ENCODE measurements at places on chromosomes 16 and 17.
A peak's percentile ranks its signal among the peaks of the same experiment; 100 is the strongest.

DNA sequence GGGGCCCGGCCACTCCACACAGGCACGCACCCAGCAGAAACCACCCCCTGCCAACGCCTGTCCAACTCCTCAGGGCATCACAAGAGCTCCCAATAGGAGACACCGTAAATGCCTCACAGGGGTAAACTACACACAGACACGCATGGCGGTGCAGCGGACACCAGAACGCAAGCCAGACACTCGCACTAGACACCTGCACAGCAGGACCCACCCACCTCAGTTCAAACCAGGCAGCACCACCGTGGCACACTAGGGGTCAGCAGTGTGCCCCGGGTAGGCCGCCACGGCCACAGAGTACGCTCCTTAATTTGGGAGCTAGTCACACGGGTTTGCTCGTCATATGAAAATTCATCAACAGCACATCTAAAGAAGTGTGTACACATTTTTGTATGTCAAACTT, 3.4 kb downstream of the SLC38A10 start:
- peak; percentile 67 for DNase-seq

DNA sequence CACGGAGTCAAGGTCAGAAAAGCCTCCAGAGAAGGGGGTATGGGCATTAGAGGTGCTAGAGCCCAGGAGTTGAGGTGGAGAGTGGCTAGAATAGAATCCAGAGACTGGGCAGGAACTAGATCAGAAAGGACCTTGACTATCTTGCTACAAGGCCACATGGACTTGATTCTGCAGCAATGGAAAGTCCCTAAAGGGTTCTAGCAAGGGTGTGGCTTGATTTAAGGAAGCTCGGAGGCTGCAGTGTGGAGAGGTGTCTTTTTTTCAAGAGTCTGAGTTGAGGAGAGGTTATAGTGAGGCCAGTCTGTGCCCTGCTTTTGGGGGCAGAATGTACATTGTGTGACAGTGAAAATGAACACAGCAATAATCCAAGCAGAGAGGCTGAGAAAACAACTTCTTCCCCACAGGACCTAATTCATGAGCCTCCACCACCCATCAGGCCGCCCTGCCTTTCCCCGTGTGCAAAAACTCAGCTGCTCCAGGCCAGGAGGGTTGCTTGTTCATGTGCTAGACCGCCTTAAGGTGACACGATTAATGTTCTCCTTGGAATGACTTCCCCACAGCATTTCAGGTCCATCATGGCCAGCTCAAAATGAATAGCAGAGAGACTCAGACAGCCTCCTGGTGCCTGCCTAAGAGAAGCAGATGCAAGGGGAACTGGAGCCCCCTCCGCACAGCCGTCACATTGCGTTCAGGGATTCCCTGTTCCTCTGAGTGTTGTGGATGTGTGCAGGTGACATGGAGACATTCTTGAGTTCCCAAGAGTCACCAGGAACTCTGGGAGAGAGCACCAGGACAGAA, 8.7 kb upstream of the BEAN1 start:
- no peak for DNase-seq

DNA sequence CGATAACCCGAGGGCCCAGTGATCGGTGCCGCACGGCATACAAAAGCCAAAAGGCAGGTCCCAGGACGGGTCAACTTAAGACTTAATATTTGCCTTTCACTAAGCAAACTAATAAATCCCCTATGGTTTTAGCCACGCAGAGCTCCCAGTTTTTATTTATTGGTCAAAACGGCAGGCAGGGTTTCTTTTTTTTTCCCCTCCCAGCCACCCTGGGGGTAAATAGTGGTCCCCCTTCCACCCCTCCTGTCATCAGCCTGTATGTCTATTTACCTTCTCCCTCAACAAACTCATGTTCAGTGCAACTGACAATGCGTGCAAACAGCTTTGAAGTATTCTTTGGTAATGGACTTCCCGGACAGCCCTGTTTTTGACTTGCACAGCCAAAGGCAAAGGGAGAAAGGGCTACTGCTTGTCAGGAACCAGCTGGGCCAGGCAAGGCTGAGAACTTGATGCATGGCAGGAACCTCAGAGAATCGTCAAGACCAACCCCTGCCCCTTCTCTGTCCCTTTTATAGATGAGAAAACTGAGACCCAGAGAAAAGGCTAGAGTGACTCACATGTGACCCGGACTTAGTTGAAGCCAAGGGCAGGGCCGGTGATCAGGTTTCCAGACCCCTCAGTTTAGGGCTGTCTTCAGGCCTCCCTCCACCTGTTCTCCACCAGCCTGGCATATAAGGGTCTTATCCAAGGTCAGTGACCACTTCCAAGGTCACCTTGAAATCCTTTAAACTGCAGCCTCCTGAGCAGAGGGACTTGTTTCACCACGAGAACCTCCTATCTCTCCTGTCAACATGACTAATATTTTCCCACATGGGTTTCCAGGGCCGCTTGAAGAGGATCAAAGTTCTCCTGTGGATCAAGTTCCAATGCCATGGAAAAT, 279.0 kb downstream of the SOX9 start:
- no peak for DNase-seq

- no peak for DNase-seq
These were observed 17.2 kb downstream of the IQCK start for GRCh38 chr16:19735074-19735867.

DNA sequence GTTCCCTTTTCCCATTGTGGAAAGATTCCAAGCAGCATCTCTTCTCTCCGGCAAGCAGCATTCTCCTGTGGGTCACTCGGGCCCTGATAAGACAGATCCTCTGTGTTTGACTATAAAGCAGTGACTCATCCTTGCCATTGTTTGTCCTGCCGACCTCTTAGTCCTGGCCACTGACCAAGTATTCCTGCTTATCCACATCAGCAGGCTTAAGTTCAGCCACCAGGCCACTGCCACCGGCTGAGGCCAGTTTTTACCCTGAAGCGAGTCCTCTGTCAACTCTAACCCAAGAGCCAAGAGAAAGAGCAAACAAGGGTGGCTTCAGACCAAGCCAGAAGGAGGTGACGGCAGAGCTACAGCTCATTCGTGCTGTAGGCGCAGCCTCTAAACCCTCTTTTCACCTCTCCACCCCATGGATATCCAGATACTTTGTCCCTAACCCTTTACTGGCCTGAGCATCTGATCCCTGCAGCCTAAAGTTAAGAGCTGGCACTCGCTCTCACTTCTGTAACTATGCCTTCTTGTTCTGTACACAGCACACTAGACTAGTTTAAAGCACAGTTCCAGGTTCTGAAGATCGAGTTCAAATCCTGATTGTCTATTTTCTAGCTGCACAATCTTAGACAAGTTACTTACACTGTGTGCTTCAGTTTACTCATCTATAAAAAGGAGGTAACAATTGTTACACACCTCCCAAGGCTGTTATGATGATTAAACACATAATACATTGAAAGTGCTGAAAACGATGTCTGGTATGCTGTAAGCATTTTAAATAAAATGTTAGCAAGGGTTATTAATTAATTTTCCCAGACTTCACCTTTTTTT, 31.0 kb downstream of the SOX9 start:
- no peak for DNase-seq

DNA sequence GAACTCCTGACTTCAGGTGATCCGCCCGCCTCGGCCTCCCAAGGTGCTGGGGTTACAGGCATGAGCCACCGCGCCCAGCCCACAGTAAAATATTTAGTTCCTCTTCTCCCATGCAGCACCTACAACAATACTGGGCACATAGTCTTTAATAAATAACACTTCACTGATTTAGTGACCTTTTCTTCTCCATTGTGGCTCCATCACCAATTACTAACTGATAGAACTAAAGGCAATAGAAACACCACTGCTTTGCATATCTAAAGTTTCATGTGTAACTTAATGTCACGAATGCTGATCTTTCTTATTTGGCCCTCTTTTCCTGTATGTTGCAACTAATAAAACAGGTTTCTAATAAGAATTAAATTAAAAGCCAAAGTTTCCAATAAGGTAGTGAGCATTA, 38.9 kb downstream of the TRIM37 start:
- no peak for DNase-seq

- DNase-seq = no peak
These were observed 6.9 kb upstream of the SNF8 start for GRCh38 chr17:48951572-48951971.
